ENCODE measurements at places on chromosomes 13 and 19. TPM values are rescaled to one million over a fixed set of nuclear protein-coding genes. Genes with fewer than 3 reads are reported as not detected.

ADM5 gene
- 1.4 TPM for total RNA-seq

LILRA2 gene
- total RNA-seq, result not detected

GAPDHS gene
- not detected for total RNA-seq

ZNF730 gene
- total RNA-seq, result 0.81 TPM

SLC10A2 gene
- total RNA-seq, result not detected

FAM216B gene
- total RNA-seq, result not detected

APLP1 gene
- 0.79 TPM for total RNA-seq

POLR1G gene
- 7.4 TPM for total RNA-seq

GRAMD1A gene
- 117 TPM for total RNA-seq

DACT3 gene
- total RNA-seq, result 3.0 TPM

CCDC169 gene
- 0.50 TPM for total RNA-seq

RETN gene
- total RNA-seq, result not detected

GJB6 gene
- total RNA-seq, result 0.30 TPM

ZNF787 gene
- total RNA-seq, result 26.1 TPM

PRTN3 gene
- total RNA-seq, result not detected

DCT gene
- 0.10 TPM for total RNA-seq

BABAM1 gene
- total RNA-seq, result 109 TPM

CEACAM4 gene
- total RNA-seq, result not detected

CYP2F1 gene
- not detected for total RNA-seq

ZIM2 gene
- total RNA-seq, result not detected

LILRB4 gene
- not detected for total RNA-seq

ZNF471 gene
- total RNA-seq, result 0.49 TPM

CGB1 gene
- not detected for total RNA-seq

All from activated naive CD4-positive, alpha-beta T cell treated with anti-CD3 and anti-CD28 coated beads for 36 hours (primary cell).